IPS DF 6.9 (cell line): ENCODE measurements at places on chromosomes 12 and 14.

GRCh38 chr14:61839507-61839906 lies 77.3 kb downstream of the SNAPC1 start:
- no peak for DNase-seq

DNA sequence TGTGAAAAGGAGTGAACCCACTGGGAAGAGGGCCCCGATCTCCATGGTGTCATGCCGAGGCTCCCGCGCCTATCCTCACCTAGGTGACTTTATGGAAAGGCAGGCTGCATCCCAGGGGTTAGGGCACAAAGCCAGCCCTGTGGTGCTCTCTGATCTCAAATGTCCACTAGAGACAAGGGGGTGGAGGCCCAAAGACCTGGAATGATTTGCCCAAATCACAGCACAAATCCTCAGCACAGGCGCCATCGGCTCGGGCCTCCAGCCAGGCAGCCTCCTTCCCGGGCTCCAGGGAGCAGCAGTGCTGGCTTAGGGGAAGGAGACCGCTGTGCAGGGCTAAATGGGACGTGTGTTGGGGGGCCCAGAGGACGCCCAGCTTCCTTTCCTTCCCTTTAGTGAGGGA lies 17.6 kb downstream of the CHGA start:
- no peak for DNase-seq

DNA sequence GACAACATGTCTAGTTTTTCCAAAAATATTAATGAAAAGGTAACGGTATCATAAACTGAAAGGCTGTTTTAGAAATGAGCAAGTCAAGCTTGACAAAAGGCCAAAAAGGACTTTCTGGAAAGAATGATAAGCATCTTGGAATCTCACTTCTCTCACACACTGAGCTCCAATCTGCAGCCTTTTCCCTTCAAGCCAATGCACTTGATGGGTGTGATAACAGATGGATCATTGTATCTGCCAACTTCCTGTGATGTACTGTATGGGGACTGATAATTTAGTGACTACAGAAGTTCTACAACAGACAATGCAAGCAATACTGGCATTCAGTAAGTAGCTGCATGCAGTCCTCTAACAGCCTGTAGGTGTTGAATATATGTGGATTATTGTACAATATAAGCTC lies 147.1 kb downstream of the MED13L start:
- DNase-seq = no peak

DNA sequence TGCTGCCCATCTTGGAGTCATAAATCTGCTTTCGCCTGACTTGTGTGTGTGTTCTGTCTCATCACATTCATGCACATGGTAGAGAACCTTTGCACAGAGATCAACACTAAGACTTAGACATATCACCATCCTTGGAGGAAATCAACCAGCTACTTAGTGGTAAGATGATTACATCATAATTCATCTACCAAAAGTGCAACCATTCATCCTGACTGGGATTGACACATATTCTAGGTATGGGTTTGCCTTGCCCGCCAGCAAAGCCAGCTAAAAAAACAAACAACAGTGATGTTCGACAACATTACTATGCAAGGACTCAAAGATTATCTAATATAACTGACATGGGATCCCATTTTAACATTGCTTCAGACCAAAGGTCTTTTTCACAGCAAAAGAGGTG lies 228.7 kb downstream of the NUAK1 start:
- no peak for DNase-seq

DNA sequence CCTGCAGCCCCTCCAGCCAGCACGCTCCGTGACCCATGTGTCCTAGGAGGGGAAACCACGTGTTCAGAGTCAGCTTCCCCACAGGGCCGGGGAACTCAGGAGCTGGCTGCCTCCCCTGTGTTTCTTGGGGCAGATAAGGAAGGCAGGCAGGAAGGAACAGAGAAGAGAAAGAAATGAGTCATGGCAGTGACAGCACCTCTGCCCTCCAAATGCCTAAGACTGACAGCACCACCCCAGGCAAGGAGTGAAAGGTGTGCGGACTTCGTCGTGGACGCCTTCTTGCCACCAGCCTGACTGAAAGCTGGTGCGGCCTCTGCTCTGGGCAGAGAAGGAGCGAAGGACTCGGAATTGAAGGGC lies 167.0 kb upstream of the FKBP4 start:
- DNase-seq = no peak

GRCh38 chr12:51910691-51911090 lies 3.4 kb downstream of the ACVRL1 start:
- no peak for DNase-seq

- DNase-seq = no peak
Measured at GRCh38 chr14:71361336-71361735, 454.1 kb downstream of the PCNX1 start.

DNA sequence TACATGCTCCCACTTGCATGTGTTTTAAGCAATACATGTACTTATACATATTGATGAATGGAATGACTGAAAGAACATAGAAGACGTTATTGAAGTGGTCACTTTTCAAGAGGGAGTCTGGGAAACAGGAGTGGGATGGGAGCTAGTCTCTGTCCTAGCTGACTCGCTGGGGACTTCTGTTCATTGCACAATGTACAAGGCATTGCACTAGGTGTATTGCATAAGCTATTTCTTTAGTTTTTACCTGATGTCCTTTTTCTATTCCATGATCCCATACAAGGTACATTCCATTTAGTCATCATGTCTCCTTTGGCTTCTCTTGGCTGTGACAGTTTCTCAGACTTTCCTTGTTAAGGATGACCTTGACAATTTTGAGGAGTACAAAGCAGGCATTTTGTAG lies 4.0 kb upstream of the MYO1H start:
- DNase-seq = no peak

- DNase-seq = no peak
Measured at GRCh38 chr14:91363776-91364523, 53.7 kb downstream of the CCDC88C start.

GRCh38 chr12:4685317-4685716 lies 34.9 kb upstream of the GALNT8 start:
- no peak for DNase-seq

- no peak for DNase-seq
Measured at GRCh38 chr14:24307575-24308341, at the start of gene CIDEB. Gene CIDEB (minus strand): TSS chr14:24307977. CDS start chr14:24307858, 119 bp downstream.

DNA sequence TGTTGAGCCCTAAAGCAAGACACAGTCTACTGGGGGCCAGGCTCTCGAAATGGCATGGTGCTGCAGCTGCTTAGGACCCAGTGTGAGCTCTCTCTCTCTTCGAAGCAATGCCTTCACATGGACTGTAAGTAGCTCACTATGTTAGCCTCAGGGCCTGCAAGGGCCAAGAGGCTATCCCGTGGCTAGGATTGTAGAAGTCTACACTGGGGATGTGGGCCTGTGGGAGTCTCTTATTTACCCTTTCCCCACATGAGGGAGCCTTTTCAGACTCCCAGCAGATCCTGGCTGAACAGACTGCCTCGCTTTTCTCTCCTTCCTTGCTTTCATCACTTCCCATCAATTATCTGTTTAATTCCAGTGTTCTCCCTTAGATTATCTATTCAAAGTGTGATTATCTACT lies 101.4 kb downstream of the GPR65 start:
- DNase-seq = no peak

GRCh38 chr12:77531912-77532311 lies 298.8 kb upstream of the NAV3 start:
- no peak for DNase-seq

DNA sequence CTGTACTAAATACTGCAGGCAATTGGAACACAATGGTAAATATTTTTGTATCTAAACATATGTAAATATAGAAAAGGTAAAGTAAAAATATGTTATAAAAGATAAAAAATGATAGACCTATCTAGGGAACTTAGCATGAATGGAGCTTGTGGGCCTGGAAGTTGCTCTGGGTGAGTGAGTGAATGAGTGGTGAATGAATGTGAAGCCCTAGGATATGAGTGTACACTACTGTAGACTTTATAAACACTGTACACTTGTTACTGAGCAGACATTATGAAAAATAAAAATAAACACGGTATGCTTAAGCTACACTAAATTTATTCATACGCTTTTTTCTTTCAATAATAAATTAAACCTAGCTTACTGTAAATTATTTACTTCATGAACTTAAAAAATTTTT lies 7.8 kb downstream of the FNTB start:
- DNase-seq = no peak

GRCh38 chr14:52442166-52442565 lies 110.1 kb downstream of the TXNDC16 start:
- DNase-seq = no peak

DNA sequence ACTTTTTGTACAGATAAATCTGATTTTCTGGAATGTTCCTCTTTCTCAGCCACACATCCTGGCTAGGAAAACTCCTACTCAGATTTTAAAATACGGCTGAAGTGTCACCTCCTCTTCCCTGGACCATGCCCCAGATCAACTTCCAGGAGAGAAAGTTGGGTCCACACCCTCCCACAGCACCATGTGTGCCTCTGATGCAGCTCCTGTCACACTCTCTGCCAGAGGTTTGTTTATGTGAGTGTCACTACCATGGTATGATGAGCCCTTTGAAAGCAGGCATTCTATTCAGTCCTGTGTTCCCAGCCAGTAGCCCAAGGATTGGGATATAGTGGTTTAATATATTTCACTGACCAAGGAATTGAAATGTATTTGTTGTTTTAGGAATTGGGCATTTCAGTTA lies 287.2 kb upstream of the ATP2B1 start:
- DNase-seq = no peak

DNA sequence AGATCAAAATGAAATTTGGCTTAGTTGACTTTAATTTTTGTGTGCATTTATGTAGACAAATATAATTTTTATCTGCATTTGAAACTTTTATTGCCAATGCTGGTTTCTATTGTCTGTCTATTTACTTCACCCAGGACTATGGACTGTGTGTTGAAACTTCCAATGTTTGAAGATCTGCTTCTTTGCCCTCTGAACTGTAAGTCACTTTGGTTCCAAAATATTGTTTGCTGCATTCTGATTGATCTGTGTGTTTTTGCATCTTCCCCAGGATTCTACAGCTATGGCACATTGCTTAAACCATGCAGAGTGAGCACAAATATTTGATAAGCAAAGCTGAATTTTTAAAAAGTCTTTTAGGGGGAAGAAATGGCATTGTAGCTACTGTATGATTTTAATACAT lies 131.0 kb upstream of the SOX5 start:
- no peak for DNase-seq

DNA sequence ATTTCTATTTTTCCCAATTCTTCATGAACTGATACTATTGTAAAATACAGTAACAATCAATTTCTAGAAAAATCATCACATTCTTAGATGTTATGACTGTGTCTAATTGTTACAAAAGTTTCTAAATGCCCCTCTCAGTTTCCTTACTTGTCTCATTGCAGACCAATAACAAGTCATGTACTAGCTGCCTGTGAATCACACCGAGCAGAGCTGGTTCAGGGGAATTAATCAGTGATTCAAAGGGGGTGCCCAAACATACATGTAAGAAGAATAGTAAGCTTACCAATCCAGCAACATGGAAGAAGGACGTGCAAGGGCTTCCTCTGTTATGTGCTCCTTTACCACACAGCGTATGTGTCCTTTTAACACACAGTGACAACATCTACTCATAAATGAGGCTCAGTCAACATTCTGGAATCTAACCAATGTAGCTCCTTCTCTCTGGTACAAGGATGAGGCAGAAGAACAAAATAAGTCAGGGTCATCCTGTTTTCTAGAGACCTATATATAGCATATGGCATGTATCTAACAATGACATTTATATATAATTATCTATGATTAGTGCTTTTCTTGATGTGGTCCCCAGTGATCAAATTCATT lies 126.4 kb downstream of the SCN8A start:
- DNase-seq = no peak

DNA sequence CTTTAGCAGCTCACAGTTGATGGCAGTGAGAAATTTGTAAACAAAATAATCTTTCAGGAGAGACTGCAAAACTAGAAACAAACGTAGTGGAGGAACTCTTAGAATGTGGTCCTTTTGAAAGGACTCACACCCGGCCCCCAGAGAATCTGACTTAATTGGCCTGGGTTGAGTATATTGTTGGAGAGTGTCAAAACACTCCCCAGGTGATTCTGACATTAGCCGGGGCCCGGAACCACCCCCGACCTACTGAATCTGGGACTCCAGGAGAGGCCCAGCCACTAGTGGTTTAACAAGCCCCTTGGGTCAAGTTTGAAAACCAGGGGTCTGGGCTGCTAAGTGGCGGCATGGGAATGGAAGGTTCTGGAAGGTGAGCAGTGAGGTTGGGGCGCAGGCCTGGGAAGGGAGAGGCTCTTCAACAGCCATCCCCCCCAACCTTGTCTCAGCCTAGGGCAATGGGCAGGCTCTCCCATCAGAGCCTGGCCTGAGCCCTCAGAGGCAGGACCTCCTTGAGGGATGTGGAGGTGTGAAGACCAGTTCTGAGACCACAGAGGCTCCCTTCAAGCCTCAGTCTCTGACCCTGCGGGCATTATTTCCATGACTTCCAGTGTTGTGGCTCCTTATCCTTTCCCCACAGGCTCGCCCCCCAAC lies 1.1 kb upstream of the ELK3 start:
- no peak for DNase-seq

GRCh38 chr12:51868821-51869495 lies 18.9 kb upstream of the ANKRD33 start:
- no peak for DNase-seq

GRCh38 chr14:60357551-60358149 lies 108.6 kb downstream of the PPM1A start:
- DNase-seq = no peak

- no peak for DNase-seq
Measured at GRCh38 chr14:75306927-75307699, 28.5 kb downstream of the FOS start.

DNA sequence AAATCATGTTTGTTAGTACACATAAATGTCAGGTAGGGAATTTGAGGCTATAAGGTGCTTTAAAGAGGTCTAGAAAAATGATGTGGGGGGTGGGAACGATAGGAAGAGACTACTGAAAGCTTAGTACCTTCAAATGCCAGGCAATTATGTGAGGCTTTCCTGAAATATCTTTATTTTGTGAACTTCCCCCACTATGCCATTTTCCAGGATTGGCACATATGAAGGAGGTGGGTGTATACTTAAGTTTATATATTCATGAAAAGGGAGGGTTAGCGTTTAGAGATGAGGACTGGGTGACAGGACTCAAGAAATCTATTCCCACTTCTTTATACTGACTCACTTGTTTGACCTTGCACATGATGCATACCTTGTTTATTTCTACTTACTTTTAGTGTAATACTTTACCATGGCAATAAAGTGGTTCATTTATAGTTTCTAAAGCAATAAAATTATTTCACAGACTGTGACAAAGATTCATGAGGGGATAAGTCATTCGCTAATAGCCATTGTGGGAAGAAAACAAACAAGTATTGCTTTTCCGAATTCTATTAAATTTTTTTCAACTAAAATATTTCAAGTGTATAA lies 77.1 kb downstream of the PLEKHA5 start:
- DNase-seq = no peak

- DNase-seq = no peak
Measured at GRCh38 chr14:62759796-62760195, 285.5 kb downstream of the KCNH5 start.

- no peak for DNase-seq
Measured at GRCh38 chr12:2284321-2284813, 231.6 kb downstream of the CACNA1C start.

- no peak for DNase-seq
Measured at GRCh38 chr12:91663744-91664143, 481.1 kb upstream of the DCN start.
